Ureter (tissue), 1 donor: ENCODE measurements at places on chromosomes 5 and 9.

- DNase-seq = no peak
Observed at GRCh38 chr5:122264610-122265009, 47.4 kb upstream of the SNCAIP start.

- DNase-seq = no peak
Observed at GRCh38 chr9:79731171-79731890, 159.6 kb downstream of the TLE4 start.

DNA sequence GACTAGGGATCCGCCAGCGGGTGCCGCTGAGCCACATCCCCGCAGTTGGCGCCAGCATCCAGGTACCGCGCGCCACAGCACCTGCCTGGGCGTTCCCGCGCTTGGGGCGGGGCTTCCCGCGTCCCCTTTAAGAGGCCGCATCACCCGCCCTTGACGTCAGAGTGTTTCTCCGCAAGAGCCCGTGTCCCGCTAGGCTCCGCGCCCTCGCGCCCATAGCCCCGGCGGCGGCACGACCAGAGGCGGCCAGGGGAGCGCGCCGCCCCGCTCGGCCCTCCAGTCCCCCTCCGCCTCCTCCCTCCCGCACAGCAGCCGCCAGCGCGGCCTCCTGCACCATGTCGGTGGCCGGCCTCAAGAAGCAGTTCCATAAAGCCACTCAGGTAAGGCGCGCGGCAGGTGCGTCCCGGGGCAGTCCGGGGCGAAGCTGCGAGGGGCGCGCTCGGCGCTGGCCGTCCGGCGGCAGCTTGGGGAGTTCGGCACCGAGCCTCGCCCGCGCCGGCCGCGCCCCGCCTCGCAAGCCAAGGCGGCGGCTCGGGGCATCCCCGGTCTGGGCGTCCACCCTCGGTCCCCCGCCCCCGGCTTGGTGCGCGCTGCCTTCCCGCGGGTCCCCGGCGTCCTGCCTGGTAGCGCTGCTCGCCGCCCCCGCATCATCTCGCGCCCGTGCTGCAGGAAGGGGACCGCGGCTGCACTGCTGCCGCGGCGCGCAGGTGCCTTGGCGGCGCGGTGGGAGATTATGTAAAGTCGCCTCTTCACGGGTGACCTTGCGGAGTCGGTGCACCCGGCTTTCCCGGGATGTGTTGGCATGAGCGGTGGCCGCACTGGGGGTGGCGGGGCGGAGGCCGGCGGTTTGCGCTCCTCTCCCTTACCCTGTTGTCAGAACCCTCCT, at the start of gene SH3GL2:
SH3GL2 (plus strand) TSS at position 156 of the 883 bp plus-strand sequence.
- DNase-seq = no peak

DNA sequence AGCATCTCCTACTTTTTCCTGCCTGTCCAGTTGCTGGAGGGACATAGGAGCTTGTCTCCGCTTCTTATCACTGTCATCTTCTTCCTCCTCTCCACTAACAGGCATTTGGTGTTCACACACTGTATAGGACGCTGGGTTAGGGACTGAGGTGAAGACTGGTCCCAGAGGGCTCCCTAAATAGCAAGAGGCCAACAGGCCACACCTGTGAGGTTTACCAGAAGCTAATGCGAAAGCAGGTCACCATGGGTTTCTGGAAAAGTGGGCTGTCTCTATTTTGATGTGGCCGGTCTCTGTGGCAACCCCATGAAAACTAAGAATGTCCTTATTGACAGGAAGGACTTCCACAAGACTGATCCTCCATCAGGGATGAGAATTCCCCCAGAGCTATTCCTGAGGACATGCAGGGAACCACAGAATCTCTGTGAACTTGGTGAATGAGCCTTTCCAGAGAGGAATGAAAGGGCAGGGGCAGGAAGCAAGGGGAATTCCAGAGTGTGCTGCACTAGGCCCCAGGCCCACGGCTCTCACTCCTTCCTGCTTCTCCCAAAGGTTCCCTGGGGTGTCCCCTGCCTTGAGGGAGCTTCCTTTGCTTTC, 61.7 kb downstream of the DAP start:
- DNase-seq = no peak

DNA sequence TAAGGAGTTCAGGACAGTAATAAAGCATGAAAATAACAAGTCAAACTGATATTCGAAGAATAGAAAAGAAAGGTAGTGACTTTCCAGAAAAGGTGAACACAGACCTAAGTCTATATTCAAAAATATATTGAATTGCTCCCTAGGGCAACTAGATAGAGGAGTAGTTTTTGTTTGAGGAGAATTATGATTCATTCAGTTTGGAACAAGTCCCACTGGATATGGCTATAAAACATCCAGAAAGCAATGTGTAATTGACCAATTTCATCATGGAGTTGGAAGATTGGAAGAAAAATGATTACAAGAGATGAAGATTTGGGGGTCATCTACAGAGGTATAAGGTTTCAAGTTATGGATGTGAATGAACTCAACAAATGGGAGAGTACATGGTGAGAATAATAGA, 117.5 kb upstream of the ZNF462 start:
- no peak for DNase-seq

- no peak for DNase-seq
Observed at GRCh38 chr9:86721226-86721781, 226.0 kb downstream of the GAS1 start.

- DNase-seq = no peak
Observed at GRCh38 chr9:98018347-98018746, 35.2 kb downstream of the ANP32B start.

DNA sequence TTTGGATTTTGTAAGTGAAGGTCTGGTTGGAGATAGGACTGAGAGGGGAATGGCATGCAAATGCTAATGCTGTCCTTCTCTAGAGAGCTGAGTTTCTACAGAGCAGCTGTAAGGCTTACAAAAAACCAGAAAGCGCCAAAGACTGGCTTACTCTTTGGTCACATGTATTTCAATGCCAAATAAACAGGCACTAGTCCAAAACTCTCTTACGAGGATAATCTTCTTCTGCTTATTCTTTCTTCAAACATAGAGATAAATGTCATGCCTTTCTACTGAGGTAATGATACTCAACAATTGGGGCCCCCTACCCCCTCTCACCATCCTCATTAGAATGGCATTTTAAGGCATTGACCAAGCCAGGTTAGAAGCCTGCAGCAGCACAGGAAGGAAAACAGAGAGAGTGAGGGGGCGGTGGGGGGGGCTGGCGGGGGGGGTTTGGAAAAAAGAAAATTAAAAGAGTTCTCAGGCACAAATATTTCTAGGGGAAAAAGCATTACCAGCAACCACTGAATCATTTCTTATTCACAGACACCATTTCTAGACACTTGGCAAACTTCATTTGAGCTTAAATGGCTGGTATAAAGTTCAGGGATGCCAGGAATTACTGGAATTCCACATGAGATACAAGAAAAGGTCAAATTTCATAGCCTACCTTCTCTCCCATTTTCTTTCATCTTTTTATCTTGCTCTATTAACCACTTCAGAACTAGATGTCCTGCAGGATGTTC, 34.0 kb downstream of the PUM3 start:
- DNase-seq = no peak

DNA sequence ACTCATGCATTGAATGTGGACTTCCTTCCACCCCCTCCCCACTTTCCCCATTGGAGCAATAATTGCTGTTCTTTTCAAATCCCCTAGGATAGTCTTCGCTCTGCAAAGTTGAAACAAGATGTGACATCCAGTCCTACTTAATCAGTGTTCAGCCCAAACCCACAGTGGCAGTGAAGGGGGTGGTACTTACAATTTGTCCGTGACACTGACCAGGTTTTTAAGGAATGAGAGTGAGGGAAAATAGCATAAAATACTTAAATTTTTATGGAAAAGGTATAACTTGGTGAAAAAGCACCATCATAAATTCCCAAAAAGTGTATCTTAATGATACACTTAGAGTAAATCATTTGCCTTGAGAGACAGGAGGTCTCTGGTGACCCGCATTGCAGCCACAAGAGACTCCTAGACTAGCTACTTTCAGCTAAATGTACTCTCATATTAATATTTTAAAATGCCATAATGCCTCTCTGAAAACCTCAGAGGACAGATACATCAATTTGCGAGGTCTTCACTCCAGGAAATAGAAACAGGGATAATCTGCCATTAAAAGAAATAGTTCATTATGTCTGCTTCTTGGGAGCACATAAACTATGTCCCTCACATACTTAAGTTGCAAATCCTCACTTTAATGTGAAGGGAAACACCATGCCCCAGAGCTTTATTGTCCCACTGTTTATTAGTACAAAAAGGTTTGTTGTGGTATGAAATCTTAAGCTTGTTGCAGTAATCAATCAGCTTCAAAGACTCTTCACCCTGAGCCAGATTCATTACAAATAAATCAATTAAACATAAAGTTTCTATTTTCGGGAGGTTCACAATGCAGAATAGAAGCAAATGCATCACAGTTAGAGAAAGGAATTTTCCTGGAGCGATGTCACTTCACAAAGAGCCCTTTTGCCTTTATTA, 343.6 kb upstream of the ISL1 start:
- no peak for DNase-seq

DNA sequence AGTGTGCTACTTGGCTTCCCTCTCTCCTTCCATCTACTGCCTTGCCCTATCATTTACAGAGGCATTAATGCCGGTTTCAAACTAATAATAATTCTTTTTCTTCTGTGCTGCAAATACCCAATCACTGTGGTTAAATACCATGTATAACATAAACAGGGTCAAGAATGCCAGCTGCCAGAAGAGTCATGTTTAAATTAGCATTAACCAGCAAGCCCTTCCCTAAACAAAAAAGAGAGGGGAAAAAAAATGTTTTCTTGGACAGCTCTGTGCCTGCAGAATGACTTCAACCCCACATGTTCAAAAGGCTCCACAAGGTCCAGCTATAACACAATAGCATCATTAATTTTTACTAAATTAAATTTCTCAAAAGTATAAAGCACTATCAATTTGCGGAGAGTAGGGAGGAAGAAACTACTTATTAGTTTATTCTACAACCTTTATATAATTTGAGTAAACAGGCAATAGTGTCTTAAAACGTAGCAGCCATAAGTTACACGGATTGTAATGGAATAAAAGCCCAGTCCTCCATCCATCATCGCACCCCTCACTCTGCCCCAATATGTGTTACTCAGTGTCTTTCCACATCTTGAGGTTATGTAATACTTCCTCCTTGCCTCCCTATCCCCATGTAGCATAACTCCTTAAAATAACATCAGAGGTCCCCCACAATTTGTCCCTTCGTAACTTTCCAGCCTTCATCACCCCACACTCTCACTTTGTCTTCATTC, 3.9 kb downstream of the LPAR1 start:
- no peak for DNase-seq

DNA sequence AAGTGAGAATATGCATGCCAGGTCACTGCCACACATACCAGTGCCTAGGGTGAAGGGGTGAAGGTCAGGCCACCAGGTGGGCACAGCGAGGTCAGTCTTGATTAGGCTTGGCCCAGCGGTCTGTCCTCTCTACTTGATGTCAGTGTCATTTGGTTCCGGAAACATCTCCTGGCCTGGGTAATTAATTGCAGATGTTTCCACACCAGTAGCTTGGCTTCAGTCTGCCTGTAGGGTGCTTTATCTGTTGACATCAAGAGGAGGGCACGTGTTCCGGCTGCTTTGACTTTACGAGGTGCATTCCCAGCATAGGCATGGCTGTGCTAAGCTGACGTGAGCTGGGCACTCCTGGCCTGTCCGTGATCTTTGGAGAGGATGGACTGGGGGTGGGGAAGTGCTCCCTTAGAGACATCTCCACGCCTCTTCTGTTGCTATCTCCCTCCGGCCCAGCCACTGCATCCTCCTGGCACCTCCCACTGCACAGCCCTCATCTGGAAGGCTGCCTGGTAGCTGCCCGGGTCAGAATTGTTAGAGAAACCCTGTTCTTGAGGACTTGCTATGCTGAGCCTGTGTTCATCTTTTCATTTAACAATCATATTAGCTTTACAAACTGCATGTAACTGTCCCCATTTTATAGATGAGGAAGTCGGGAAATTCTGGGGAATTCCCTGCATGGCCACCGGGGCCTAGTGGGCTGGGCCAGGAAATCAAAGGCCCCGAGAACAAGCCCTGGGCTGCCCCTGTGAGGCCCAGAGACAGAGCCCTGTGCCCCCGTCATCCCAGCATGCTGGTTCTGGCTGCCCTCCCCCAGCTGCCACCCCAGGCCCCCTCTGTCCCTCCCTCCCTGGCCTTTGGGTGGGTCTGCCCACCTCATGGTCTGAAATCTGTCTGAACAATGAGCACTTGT, 29.1 kb downstream of the JADE2 start:
- peak; percentile 80 for DNase-seq

GRCh38 chr5:54902791-54903473, 82.5 kb downstream of the ESM1 start:
- no peak for DNase-seq

DNA sequence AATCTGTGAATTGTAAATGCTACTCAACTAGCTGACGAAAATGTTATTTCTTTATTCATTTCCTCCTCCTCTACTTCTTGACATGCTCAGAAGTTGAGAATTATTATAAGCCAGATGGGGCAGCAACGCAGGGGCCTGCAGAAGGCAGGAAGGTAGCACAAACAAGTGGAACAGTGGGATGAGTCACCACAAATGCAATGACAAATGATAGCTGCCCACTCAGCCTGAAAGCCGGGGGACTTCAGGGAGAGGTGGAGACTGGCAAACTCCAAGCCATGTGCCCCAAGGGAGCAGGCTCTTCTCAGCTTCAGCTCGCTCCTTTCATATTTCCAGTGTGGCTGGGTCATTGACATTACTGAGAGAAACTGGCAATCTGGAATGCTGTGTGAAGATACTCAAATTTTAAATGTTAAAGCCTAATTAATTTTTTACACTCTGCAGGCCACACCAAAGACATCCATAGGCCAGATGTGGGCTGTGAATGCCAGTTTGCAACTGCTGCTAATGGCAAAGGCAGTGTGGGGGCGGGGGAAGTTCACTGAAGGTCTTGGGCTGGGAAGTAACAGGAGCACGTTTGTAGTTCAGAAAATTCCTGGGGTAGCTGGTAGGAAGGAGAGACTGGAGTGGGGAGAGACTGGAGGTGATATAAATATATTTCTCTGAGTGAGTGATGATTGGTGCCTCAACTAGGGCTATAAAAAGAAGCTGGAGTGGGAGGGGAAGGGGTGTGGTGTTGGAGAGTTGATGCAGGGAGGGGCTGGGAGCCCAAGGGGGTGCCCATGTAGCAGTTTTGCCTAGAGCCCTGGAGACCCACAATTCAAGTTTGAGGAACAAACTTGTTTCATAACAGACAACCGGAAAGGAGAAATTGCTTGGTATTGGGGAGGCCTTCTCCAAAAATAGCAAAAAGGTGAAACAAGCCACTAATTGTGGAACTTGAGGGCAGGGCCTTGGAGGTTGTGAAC, 20.8 kb upstream of the ADRB2 start:
- no peak for DNase-seq

DNA sequence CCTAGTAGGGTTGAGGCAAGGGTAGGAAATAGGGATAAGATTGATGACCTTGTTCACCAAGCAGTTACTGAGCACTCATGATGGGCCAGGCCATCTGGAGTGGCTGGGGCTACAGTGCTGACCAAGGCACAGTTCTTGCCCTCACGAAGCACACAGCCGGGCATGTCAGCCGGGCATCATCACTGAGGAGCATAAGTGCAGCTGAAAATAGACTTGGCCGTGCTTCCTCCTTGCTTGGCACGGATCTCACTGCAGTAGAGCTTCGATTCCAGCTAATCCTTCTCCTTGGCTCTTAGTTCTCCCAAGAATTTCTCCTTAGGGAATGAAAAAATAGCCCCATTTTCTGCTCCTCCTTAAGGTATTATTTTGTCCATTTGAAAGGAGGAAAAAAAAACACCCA, 116.6 kb downstream of the NMUR2 start:
- peak; percentile 45 for DNase-seq
